Cardiac ventricle fibroblast (primary cell): ENCODE measurements at places on chromosomes 7 and 10. TPM values are rescaled to one million over a fixed set of nuclear protein-coding genes. Genes with fewer than 3 reads are reported as not detected.

Gene RAMP3
- not detected in 2 replicates for total RNA-seq

Gene NKX1-2
- not detected in 2 replicates for total RNA-seq

Gene WNT8B
- not detected in 2 replicates for total RNA-seq

Gene IKZF5
- 4.4 and 4.9 TPM in 2 replicates for total RNA-seq

Gene CDH23
- total RNA-seq: 0.31 and 1.6 TPM in 2 replicates

Gene PTCD1
- total RNA-seq: 3.9 and 6.7 TPM in 2 replicates

Gene HKDC1
- total RNA-seq: not detected in 2 replicates

Gene HOXA11
- not detected in 2 replicates for total RNA-seq

Gene TMEM130
- 8.4 and 9.7 TPM in 2 replicates for total RNA-seq

Gene THSD7A
- total RNA-seq: 0.94 and 1.9 TPM in 2 replicates

Gene IGF2BP3
- total RNA-seq: 14.6 and 17.7 TPM in 2 replicates

Gene DENND2A
- total RNA-seq: 3.2 and 3.7 TPM in 2 replicates

Gene LRMDA
- 1.2 and 2.5 TPM in 2 replicates for total RNA-seq
